Endothelial cell (in vitro differentiated cells): ENCODE measurements at places on chromosomes 12 and 14. TPM values are rescaled to one million over a fixed set of nuclear protein-coding genes. Genes with fewer than 3 reads are reported as not detected.

DNA sequence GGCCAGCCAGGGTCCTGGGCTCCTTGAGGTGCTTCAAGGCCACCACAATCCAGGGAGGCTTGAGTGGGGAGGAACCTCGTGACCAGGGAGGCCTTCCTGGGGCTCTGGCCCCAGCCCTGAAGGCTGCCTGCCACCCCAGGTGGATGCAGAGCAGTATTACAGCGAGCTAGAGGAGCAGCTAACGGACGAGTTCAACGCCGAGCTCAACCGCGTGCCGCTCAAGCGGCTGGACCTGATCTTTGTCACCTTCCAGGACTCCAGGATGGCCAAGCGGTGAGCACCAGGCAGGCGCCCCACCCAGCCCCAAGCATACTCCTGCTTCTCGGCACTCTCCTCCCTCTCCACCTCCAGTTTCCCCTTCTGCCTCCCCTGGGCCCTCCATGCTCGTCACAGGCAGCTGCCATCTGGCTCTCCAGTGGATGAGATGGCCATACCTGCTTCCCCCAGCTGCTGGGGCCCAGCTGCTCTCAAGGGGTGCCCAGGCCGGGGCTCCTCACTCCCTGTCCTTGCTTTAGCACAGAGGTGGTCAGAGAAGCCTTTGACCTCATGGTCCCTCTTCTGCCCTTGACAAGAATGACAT, 30.6 kb downstream of the NGB start:
- no peaks in the 10 kb centered on the region for H3K36me3 ChIP-seq
- H3K27me3 ChIP-seq: peaks cover 6% of the 10 kb centered on the region
- no peak overlapping the region for H3K27ac ChIP-seq
- no peaks in the 10 kb centered on the region for H3K4me1 ChIP-seq
- H3K4me3 ChIP-seq: no peak overlapping the region

- H3K4me3 ChIP-seq: no peak overlapping the region
- no peak overlapping the region for H3K27ac ChIP-seq
- DNase-seq: peak; percentile 4
- no peaks in the 10 kb centered on the region for H3K4me1 ChIP-seq
- H3K27me3 ChIP-seq: no peaks in the 10 kb centered on the region
- no peaks in the 10 kb centered on the region for H3K36me3 ChIP-seq
Measured at GRCh38 chr12:99131751-99132199, 486.7 kb downstream of the APAF1 start.

GRCh38 chr12:106915635-106916026, 40.1 kb upstream of the TMEM263 start:
- no peak overlapping the region for H3K27ac ChIP-seq
- H3K4me1 ChIP-seq: peaks cover 11% of the 10 kb centered on the region
- no peak for DNase-seq

DNA sequence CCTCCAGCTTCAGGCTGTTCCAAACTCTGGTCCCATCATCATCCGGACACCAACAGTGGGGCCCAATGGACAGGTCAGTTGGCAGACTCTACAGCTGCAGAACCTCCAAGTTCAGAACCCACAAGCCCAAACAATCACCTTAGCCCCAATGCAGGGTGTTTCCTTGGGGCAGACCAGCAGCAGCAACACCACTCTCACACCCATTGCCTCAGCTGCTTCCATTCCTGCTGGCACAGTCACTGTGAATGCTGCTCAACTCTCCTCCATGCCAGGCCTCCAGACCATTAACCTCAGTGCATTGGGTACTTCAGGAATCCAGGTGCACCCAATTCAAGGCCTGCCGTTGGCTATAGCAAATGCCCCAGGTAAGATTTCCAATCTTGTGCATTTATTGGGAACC, 3.3 kb downstream of the SP1 start:
- peaks cover 29% of the 10 kb centered on the region for H3K36me3 ChIP-seq
- H3K4me1 ChIP-seq: peaks cover 45% of the 10 kb centered on the region
- H3K4me3 ChIP-seq: peak overlapping the region; percentile 80
- no peak for DNase-seq

- H3K36me3 ChIP-seq: no peaks in the 10 kb centered on the region
- no peak for DNase-seq
- H3K27me3 ChIP-seq: peaks cover 2% of the 10 kb centered on the region
- H3K27ac ChIP-seq: no peak overlapping the region
- H3K4me1 ChIP-seq: peaks cover 5% of the 10 kb centered on the region
- H3K4me3 ChIP-seq: no peak overlapping the region
Measured at GRCh38 chr14:90467501-90467900, 70.7 kb downstream of the CALM1 start.

DNA sequence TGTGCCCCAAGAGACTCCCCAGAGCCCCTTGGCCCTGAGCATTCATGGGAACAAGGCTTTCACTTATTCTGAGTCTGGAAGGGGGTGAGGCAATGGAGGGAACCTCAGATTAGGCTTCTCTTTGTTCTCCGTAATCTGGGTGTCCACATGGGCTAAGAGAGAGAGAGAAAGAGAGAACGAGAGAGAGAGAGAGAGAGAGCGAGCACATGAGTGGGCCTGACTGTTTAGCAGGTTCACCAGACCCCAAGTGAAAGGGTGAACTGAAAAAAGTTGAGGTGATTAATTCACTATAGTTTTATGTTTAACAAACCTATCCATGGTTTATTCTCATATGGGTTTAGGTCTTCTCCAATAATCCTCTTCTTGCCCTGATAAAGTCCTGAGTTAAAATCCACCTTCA, 183.4 kb upstream of the VASH1 start:
- no peak overlapping the region for H3K27ac ChIP-seq
- no peaks in the 10 kb centered on the region for H3K27me3 ChIP-seq
- DNase-seq: no peak
- H3K36me3 ChIP-seq: no peaks in the 10 kb centered on the region
- no peak overlapping the region for H3K4me3 ChIP-seq
- no peaks in the 10 kb centered on the region for H3K4me1 ChIP-seq

ZFHX2 gene
- 12.7 TPM for total RNA-seq

KRT6C gene
- not detected for total RNA-seq

LGR5 gene
- 1.1 TPM for total RNA-seq

KRT7 gene
- total RNA-seq: not detected
